ENCODE measurements at places on chromosomes 5 and 9. TPM values are rescaled to one million over a fixed set of nuclear protein-coding genes. Genes with fewer than 3 reads are reported as not detected.

Gene GPR151
- total RNA-seq = not detected

Gene LRRC70
- total RNA-seq = not detected

GRCh38 chr5:95102687-95103086, 182.2 kb downstream of the MCTP1 start:
- no peak for DNase-seq

Gene HRCT1
- total RNA-seq = 1.6 TPM

DNA sequence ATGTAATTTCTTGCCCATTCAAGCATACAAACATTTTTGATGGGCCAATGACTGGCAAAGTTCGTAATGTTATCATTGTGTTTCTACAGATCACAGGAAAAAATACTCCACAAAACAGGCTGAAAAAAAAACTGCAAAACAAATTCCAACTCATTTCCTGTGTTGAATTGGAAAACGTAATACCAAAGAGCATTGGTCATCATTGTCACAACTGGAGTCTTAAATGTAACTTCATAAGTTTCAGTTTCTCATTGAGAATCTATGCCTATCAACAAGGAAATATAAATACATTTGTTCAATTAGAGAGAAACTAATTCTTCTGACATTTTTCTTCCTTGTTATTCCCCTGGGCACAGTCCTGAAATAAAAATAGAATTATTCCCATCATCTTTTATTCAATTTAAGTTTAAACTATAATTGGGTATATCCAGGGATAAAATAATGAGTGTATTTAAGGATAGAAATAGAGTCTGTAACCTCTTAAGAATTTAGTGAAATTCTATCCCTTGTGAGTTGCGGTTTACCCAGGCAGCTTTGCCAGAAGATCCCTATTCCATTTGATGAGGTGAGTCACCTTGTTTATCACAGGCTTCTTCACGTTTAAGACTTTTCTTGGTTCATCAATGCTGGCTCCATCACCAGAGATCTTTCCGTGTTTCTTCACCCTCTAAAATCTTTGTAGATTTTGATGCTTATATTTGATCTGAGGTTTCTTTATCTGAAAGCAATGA, 112.7 kb upstream of the ITGA1 start:
- DNase-seq = peak; percentile 93

DNA sequence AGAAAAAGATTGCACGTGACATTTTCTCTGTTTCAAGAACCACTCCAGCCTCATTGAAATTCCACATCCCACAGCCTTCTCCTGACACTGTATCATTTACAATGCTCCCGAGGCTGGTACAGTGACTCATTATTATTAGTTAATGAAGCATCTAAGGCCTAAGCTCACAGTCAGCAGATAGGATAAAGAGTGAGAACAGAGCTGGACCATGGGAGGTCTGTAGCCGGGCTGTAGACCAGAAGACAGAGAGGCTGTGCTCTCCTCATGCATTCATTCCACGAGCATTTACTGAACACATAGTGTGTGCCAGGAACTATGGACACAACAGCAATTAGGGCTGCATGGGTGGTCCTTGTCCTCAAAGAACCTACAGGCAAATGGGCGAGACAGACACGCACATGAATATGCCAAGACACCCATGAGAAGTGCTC, 47.3 kb upstream of the GALNT10 start:
- DNase-seq = no peak

All from M059J (cell line).